Stimulated activated CD4-positive, alpha-beta T cell treated with anti-CD3 and anti-CD28 coated beads, Interleukin-4, amount 100 ng/mL, for 24 hours (primary cell): ENCODE measurements at places on chromosomes 13 and 19.

DNA sequence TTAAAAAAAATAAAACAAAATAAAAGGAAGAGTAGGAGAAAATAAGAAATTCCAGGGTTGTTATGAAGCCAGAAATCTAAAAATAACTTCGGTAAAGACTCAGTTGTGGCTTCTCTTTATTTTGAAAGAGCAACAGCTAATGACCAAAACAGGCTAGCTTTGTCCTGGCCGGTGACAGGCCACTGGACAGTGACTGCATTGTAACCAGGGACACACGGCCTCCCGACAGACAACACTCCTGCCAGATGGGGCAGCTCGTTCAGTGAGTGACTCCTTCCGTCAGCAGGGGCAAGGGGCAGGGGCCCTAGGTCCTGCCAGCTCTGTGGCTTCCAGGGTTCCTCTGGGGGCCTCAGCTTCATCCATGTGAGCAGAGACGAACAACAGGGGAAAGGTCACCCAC, 173.4 kb downstream of the KATNAL1 start:
- DNase-seq: no peak

GRCh38 chr13:42751693-42752092, 29.7 kb upstream of the FAM216B start:
- DNase-seq: no peak

DNA sequence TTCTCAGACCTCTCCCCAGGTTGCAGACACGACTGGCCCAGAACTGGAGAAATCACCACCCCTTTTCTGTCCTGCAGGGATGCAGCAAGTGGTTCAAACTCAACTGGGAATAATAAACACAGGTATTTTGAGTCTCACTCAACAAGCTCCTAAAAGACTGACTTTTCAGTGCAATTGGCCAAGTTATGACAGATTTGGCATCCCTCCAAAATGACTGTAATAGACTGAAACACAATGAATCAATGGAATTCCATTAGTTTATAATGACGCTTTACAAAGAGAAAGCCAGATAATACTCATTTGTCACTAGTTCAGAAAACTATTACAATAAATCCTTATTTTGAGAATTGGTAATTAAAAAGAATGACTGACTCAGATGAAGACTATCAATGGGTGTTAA, 38.1 kb downstream of the MIPEP start:
- no peak for DNase-seq

GRCh38 chr13:45603338-45603737, 12.2 kb downstream of the ERICH6B start:
- no peak for DNase-seq

DNA sequence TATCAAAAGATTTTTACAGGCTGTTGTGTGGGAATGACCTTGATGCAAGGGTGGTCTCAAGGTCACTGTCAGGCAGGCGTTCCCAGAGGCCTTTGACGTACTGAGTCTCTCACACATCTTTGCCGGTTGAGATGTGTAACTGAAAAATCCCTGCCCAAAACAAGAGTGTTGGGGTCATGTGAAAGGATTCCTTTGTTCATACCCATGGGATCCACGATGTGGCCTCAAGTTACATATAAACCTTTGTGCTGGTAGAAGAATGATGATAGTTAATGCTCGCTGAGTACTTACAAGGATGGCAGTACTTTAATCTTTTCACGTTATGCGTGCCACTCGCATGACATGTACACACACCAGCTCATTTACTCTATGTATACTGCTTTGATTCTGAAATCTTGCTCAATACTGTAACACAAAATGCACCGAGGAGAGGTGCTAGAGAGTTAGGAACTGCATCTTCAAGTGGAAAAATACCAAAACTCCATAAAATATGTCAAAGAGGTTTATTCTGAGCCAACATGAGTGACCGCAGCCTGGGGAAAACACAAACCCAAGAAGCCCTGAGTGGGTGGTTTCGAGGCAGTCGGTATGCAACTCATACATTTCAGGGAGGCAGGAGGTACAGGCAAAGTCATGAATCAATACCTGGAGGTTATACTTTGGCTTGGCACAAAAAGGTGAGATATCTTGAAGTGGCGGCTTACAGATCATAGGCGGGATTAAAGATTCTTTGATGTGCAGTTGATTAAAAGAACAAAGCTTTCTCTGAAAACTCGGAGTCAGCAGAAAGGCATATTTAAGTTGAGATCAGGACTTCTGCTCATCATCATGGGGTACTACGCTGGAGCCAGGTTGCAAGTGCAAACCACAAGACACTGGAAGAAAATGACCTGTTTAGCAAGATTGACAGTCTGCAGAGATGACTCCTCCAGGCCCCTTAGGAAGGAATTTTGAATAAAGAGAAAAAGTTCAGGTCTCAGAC, 87.4 kb upstream of the ARHGEF7 start:
- DNase-seq: no peak

GRCh38 chr13:112894423-112894672, 74.7 kb upstream of the MCF2L start:
- DNase-seq: no peak

- DNase-seq: no peak
Observed at GRCh38 chr13:53254500-53254899, 225.9 kb downstream of the OLFM4 start.

- DNase-seq: no peak
Observed at GRCh38 chr13:106867249-106867648, 299.3 kb upstream of the ARGLU1 start.

GRCh38 chr19:42024622-42025111, 30.6 kb upstream of the ATP1A3 start:
- DNase-seq: no peak

DNA sequence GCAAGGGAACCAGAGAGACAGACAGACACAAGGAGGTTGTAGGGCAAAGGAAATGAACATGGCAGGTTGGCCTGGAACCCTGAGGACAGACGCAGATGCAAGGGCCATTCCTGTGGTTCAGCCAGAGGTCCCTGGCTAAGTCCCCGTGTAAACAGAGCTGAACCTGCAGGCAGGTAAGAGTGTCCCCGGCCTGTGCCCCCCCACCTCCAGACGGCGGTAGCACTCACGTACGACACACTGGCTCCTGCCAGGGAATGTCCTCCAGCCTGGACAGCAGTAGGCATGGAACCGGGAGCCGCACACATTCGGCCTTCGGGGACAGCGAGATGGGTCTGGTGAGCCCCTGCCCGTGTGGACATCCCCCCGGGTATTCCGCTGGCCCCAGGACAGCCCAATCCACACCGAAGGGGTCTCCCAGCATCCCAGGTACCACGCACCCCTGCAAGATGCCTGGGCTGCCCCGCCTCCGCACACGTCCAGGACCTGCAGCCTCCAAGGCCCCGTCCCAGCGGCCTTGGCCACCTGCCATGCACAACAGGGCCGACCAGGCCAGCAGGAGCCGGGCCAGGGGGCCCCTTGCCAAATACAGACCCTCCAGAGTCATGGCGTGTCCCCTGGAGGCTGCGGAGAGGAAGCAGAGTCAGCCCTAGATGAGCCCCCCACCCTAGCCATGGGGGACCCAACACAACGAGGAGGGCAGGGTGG, 2.4 kb downstream of the FBN3 start:
- DNase-seq: no peak

DNA sequence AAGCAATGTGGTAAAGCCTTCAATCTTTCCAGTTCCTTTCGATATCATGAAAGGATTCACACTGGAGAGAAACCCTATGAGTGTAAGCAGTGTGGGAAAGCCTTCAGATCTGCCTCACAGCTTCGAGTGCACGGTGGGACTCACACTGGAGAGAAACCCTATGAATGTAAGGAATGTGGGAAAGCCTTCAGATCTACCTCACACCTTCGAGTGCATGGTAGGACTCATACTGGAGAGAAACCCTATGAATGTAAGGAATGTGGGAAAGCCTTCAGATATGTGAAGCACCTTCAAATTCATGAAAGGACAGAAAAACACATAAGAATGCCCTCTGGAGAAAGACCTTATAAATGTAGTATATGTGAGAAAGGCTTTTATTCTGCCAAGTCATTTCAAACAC, 15.6 kb upstream of the ZNF763 start:
- no peak for DNase-seq

- no peak for DNase-seq
Observed at GRCh38 chr13:103100830-103101229, 34.6 kb upstream of the SLC10A2 start.

DNA sequence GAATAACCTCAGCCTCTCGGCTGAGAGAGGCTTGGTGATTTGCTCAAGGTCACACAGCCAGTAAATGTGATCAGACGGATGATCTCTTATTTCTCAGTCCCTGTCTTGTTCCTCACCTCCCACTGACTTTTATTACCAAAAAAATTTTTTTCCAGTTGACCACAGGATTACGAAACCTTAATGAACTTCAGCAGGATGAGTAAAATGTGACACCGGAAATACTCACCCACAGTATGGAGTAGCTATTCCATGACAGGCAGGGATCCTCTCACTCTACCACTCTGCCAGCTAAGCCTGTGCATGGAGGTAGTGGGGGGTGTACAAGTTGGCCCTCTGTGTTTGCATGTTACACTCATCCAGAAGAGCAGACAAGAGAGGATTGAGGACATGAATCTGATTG, 916.4 kb downstream of the UQCRFS1 start:
- DNase-seq: no peak

GRCh38 chr13:51719394-51719793, 84.6 kb downstream of the DHRS12 start:
- no peak for DNase-seq

GRCh38 chr13:20192836-20193161, at the start of gene GJB2:
Gene GJB2, minus strand, starts transcription at chr13:20192938. Its CDS starts 3,357 bp downstream, at chr13:20189581.
- no peak for DNase-seq

- no peak for DNase-seq
Observed at GRCh38 chr13:29977476-29978120, 127.2 kb upstream of the UBL3 start.

GRCh38 chr19:18435178-18435841, 2.6 kb downstream of the ISYNA1 start:
- no peak for DNase-seq

DNA sequence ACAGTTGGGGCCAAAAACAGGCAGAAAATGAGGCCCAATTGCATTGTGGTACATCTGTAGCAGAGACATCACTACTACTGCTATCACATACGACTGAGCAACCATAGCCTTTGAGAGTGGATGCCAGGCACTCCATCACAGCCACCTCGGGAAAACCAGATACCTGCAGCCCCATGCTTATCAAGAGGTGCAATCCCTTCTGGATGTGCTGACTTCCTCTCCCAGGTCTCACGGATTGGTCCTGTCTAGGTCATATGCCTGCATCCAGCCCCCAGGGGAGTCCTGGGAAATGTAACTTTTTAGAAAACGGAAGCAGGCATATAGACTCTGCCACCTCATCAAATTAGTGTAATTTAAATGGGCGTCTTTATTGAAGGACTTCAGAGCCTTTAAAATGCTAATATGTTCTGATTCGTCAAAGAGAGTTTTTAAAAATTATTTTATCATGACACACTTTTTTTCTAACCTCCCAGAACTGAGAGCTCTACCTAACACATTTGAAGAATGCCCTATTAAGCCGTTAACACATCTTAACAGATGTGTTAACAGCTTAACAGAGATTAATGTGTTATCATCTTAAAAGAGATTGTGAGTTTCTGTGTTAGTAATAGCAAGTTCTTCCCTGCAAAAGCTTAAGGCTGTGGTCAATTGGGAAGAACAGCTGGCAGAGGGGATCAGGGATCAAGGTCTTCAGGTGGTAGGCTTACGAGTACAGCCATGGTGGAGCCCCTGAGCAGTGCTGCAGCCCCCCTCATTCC, 63.9 kb downstream of the DLEU7 start:
- DNase-seq: no peak

DNA sequence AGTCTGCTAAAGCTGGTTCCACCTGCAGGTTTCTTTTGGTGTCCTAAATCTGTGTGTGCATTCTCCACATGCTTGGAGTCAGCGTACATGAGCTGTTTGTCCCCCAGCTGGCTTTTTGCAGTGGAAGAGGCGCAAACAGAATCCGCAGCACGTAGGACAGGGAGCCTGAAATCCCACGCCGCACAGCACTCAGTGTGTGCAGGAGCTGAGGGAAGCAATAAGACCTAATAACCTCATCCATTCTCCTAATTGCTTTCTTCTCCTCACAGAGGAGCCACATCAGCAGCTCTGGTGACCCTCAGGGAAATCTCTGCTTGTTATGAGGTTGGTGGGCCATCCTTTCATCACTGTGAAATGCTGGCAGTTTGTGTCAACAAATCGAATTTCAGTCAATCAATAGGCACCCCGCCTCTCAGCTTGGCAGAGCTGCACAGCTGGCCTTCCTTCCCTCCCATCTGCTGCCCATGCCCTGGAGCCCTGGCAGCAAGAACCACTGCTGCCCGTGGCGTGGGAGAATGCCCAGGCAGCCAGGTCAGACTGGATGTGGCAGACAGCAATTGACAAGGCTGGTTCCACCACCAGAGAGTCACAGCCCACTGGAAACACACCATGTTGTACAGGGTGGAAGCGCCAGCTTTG, 136.7 kb downstream of the ZDHHC20 start:
- DNase-seq: no peak

- peak; percentile 4 for DNase-seq
Observed at GRCh38 chr13:107650081-107650701, 565.1 kb downstream of the LIG4 start.

- DNase-seq: no peak
Observed at GRCh38 chr13:79226938-79227337, 179.1 kb downstream of the RBM26 start.

DNA sequence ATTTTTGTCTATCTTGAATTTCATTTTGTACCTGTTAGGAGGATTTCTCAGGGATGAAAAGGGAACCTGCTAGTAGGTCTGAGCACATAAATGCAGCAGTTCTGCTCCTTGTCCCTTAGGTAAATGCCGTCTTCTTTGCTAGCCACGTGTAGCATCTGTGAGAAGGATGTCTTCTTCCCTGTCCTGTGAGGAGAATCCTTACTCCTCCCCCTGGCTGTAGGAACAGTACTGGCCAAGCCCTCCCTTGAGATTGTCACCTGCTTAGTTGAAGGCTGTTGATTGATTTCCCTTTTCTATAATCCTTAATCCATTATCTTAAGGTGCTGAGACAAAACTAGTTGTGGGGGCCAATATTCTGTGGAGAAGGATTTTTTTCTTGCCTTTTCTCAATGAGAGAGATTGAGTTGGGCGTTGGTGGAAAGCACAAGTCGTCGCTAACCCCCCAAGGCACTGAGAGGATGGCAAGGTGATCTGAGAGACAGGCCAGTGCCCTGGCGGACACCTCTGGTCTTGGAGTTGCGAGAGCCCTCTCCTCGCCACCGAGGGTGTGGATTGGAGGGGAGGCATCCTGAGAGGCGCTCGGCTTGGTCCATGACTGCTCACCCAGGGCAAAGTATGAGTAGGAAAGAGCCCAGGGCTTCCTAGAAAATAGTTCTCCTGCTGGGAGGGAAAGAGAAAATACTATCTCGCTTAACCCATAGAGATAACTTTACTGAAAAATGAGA, 216.7 kb downstream of the ATP8A2 start:
- DNase-seq: no peak

- DNase-seq: no peak
Observed at GRCh38 chr13:99307247-99307646, at the start of gene GPR183. Gene GPR183, minus strand, starts transcription at chr13:99307399. Its CDS starts 11,254 bp downstream, at chr13:99296145.

GRCh38 chr13:94546061-94546839, 49.7 kb downstream of the TGDS start:
- no peak for DNase-seq
